ENCODE measurements at places on chromosomes 2 and 18.

DNA sequence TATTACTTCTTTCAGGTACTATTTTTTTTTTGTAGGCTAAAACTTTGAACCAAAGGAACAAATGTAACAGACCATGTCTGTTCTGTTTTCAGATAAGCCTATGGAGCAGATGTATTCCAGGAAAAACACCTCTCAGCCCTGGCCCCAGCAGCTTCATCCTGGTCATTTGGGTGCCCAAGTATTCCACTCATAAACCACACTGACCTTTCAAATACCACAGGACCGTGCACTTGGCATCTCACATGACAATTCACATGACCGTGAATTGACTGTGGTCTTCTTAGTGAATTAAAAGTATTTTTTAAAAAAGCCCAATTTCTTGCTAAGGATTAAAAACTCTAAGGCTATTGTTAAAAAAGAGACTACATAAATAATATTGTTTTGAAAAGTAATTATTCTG is 50.2 kb downstream of the SMIM21 start:
- H3K4me3 ChIP-seq = no peak overlapping the region
- no peaks in the 10 kb centered on the region for H3K4me1 ChIP-seq
- H3K27me3 ChIP-seq = peaks cover 11% of the 10 kb centered on the region
- no peak overlapping the region for H3K27ac ChIP-seq

GRCh38 chr2:198213253-198213652 is 408.9 kb downstream of the PLCL1 start:
- H3K4me3 ChIP-seq = no peak overlapping the region
- H3K4me1 ChIP-seq = no peaks in the 10 kb centered on the region
- H3K36me3 ChIP-seq = no peaks in the 10 kb centered on the region
- DNase-seq = no peak
- no peak overlapping the region for H3K27ac ChIP-seq

GRCh38 chr2:127379712-127380355 is 7.9 kb downstream of the MAP3K2 start:
- H3K4me3 ChIP-seq = peak overlapping the region; percentile 15
- peaks cover 39% of the 10 kb centered on the region for H3K36me3 ChIP-seq
- no peaks in the 10 kb centered on the region for H3K27me3 ChIP-seq
- DNase-seq = no peak
- peak overlapping the region; percentile 61 for H3K27ac ChIP-seq
- H3K4me1 ChIP-seq = peaks cover 67% of the 10 kb centered on the region

DNA sequence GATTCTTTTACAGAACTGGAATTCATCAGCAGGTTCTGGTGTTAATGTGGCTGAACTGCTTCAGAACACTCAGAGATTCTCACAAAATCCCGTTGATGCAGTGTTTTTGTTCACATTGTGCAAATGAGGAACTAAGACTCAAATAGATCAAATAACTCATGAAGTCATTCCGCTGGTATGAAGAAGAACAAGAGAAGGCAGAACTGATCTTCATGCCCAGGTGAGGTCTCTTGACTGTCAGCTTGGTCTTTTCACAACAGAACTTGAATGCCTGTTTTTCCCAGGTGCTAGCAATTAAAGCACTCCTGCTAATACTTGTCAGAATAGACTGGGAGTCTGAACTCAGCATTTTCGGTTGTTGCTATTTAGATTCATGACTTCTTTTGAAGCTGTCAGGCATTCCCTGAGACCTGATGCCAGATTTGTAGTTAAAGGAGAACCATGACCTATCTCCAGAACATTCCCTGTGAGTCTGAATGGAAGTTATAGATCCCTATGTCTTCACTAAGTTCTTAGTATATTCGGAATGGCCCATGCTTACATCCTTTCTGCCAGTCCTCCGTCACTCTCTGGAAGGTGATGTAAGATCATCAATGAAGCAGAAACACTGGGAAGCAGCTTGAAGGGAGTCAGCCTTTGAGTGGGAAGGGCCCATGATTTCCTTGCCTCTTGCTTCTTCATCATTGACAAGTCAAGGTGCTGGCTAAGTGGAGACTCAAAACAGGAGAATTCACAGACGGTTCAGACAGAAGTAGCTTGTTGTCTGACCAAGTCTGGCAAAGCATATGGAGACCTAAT is 155.7 kb downstream of the MTCL1 start:
- no peaks in the 10 kb centered on the region for H3K36me3 ChIP-seq
- no peak for DNase-seq
- H3K4me3 ChIP-seq = no peak overlapping the region
- no peaks in the 10 kb centered on the region for H3K4me1 ChIP-seq
- H3K27ac ChIP-seq = no peak overlapping the region

- peaks cover 55% of the 10 kb centered on the region for H3K36me3 ChIP-seq
- H3K4me3 ChIP-seq = peak overlapping the region; percentile 23
- H3K27ac ChIP-seq = peak overlapping the region; percentile 90
- no peaks in the 10 kb centered on the region for H3K27me3 ChIP-seq
Observed at GRCh38 chr18:63224630-63225029, 94.9 kb downstream of the BCL2 start.

DNA sequence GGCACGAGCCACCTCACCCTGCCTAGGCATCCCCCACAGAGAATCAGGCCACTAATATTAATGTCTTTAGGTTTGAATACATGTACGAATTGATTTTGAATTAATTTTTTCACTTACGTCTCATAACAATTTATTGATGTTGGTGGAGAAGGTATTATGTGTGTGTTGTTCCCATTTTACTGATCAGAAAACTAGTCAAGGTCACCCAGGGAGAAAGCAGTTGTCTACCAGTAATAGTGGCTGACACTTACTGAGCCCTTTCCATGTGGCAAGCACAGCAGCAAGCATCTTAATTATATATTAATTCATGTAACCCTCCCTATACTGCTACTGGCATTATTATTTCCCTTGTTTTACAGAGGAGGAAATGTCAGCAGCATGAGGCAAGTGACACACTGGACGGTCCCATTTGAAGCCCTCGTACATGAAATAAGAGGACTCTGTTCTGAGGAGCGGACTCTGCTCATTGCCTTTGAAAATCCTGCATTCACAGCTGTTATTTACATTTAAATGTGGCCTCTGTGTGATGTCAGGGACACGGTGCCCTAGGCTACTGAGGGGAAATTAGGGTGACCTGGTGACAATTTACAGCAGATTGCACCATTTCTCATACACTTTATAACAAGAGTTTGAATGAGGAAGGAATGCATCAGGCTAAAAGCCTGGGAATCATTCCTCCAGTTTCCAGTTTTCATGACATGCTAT is 30.9 kb upstream of the KCNE4 start:
- no peaks in the 10 kb centered on the region for H3K4me1 ChIP-seq
- no peak for DNase-seq
- no peaks in the 10 kb centered on the region for H3K36me3 ChIP-seq
- no peak overlapping the region for H3K4me3 ChIP-seq
- H3K27ac ChIP-seq = no peak overlapping the region

DNA sequence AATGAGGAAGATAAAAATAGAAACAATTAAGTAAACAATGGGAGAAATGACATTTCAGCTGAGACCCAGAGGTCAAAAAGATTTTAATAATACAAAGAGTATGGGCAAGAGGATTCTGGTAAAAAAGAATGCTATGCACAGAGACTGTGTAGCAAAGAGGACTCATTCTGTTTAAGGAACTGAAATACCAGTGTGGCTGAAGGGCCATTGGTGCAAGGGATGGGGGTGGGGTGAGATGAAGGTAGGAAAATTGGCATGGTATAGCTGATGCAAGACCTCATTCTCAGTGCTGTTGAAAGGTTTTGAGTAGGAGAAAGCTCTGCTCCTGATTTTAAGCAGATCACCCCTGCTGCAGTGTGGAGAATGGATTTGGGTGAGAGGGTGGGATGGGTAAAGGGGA is 10.8 kb downstream of the GALNT1 start:
- H3K36me3 ChIP-seq = peaks cover 6% of the 10 kb centered on the region
- H3K27me3 ChIP-seq = no peaks in the 10 kb centered on the region
- no peak overlapping the region for H3K27ac ChIP-seq
- peaks cover 46% of the 10 kb centered on the region for H3K4me1 ChIP-seq
- no peak for DNase-seq

DNA sequence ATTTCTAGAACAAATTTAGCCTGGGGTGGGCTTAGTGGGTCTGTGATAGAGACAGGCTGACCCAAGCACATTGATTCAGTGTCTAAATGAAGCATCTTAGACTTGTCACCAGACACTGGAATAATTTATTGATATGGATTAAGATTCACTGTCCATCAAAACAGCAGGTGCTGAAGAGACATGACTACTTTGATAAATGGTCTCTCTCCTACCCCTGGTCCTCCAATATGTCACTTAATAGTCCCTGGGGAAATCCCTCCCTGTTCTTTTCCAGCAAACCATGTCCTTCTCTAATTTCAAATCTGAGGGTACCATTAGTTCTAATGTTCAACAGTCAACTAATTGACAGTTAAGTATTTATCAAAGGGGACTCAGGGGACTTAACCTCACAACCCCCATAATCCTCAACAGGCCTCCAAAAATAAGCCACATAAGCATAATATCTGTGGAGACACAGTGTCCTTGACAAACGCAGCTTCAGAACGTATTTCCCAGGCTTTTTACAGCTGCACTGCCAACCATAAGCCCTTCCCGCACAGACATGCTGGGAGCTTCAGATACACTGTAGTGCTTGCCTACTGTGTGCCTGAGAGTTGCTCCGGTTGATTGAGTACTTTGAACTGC is 391.0 kb downstream of the THSD7B start:
- no peak for DNase-seq
- H3K27me3 ChIP-seq = no peaks in the 10 kb centered on the region
- H3K27ac ChIP-seq = no peak overlapping the region
- H3K4me3 ChIP-seq = no peak overlapping the region
- H3K36me3 ChIP-seq = no peaks in the 10 kb centered on the region
- no peaks in the 10 kb centered on the region for H3K4me1 ChIP-seq

- H3K27ac ChIP-seq = no peak overlapping the region
- H3K27me3 ChIP-seq = peaks cover 32% of the 10 kb centered on the region
- no peak overlapping the region for H3K4me3 ChIP-seq
- H3K4me1 ChIP-seq = no peaks in the 10 kb centered on the region
- no peaks in the 10 kb centered on the region for H3K36me3 ChIP-seq
Observed at GRCh38 chr18:32389191-32389590, 81.5 kb downstream of the GAREM1 start.

GRCh38 chr2:128384956-128385355 is 66.3 kb upstream of the HS6ST1 start:
- H3K27me3 ChIP-seq = peaks cover 3% of the 10 kb centered on the region
- H3K4me3 ChIP-seq = no peak overlapping the region
- no peak for DNase-seq

DNA sequence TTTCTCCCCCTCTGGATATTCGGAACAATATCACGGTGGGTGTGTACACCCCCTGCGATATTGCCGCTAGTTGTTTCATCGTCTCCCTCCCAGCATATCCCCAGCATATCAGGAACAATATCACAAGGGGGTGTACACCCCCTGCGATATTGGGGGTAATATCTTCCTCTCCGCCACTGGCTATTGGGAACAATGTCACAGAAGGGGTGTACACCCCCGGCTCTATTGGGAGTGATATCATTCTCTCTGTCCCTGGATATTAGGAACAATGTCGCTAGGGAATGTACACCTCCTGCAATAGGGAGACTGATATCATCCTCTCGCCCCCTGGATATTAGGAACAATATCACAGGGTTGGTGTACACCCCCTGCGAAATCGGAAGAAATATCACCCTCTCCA is 1932.0 kb downstream of the SUCLG1 start:
- H3K4me1 ChIP-seq = no peaks in the 10 kb centered on the region
- H3K36me3 ChIP-seq = no peaks in the 10 kb centered on the region
- no peak for DNase-seq
- H3K27ac ChIP-seq = no peak overlapping the region
- no peaks in the 10 kb centered on the region for H3K27me3 ChIP-seq

GRCh38 chr2:30664761-30665358 is 142.4 kb downstream of the CAPN13 start:
- no peaks in the 10 kb centered on the region for H3K36me3 ChIP-seq
- peak; percentile 37 for DNase-seq
- H3K27ac ChIP-seq = peak overlapping the region; percentile 76
- peaks cover 22% of the 10 kb centered on the region for H3K4me1 ChIP-seq

- H3K4me3 ChIP-seq = no peak overlapping the region
- peak overlapping the region; percentile 1 for H3K27ac ChIP-seq
- H3K4me1 ChIP-seq = peaks cover 71% of the 10 kb centered on the region
- peaks cover 78% of the 10 kb centered on the region for H3K36me3 ChIP-seq
Observed at GRCh38 chr2:39114771-39115170, 6.1 kb downstream of the SOS1 start.

GRCh38 chr2:96111257-96111640 is 5.1 kb downstream of the ADRA2B start:
- H3K27ac ChIP-seq = no peak overlapping the region
- no peak for DNase-seq
- H3K4me3 ChIP-seq = no peak overlapping the region
- H3K4me1 ChIP-seq = peaks cover 6% of the 10 kb centered on the region
- no peaks in the 10 kb centered on the region for H3K36me3 ChIP-seq

- no peak overlapping the region for H3K27ac ChIP-seq
- H3K4me1 ChIP-seq = no peaks in the 10 kb centered on the region
- H3K36me3 ChIP-seq = no peaks in the 10 kb centered on the region
- DNase-seq = no peak
Observed at GRCh38 chr2:133247631-133248030, 320.6 kb downstream of the NCKAP5 start.

DNA sequence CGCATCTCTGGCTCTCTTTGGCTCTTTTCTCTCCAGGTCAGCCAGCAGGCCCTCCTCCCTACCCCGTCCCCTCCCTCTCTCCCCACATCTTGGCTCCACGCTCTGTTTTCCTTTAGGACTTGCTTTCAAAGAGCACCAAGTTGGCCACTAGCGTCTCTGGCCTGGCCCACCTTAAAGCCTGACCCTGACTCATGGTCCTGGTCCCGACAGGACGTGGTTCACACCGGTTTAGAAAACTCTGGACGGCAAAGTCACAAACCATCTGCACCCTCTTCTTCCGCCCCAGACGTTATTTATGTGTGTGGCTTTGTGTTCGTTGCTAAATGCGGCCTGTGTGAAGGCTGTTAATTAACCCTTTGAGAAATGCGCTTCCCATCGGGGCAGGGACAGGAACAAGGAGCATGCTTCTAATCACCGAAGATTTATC is 169.0 kb upstream of the HAAO start:
- no peak overlapping the region for H3K4me3 ChIP-seq
- peaks cover 22% of the 10 kb centered on the region for H3K27me3 ChIP-seq
- H3K27ac ChIP-seq = no peak overlapping the region
- peaks cover 12% of the 10 kb centered on the region for H3K4me1 ChIP-seq
- no peak for DNase-seq
- H3K36me3 ChIP-seq = no peaks in the 10 kb centered on the region

GRCh38 chr18:9173770-9174233 is 37.2 kb downstream of the ANKRD12 start:
- peaks cover 80% of the 10 kb centered on the region for H3K4me1 ChIP-seq
- peaks cover 62% of the 10 kb centered on the region for H3K36me3 ChIP-seq
- no peak overlapping the region for H3K4me3 ChIP-seq
- peak overlapping the region; percentile 67 for H3K27ac ChIP-seq
- DNase-seq = no peak

DNA sequence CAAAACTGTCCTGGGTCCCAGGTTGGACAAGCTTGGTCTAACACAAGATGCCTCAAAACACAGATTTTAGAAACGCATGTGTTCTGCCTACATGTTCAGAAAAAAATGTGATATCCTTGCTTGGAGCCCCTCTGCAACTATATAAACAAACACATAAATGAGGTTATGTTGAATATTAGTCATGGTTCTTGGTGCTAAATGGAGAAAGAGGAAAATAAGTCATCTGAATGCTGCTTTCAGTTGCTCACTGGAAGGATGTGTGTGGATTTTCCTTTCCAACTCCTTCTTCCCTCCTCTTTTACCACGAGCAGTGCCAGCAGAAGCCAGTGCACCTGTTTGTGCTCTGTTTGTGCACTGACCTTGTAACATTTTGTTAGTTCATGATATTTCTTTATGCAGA is 85.3 kb downstream of the PIEZO2 start:
- H3K27ac ChIP-seq = no peak overlapping the region
- no peaks in the 10 kb centered on the region for H3K27me3 ChIP-seq
- DNase-seq = no peak
- no peaks in the 10 kb centered on the region for H3K4me1 ChIP-seq
- no peaks in the 10 kb centered on the region for H3K36me3 ChIP-seq
